ENCODE measurements at places on chromosomes 3 and 15. TPM values are rescaled to one million over a fixed set of nuclear protein-coding genes. Genes with fewer than 3 reads are reported as not detected.

ZPLD1 gene
- total RNA-seq: not detected

RAF1 gene
- total RNA-seq: 68.8 TPM

FBXO40 gene
- total RNA-seq: not detected

SKOR1 gene
- total RNA-seq: 0.21 TPM

STXBP5L gene
- 0.05 TPM for total RNA-seq

OCA2 gene
- 0.13 TPM for total RNA-seq

NPAP1 gene
- total RNA-seq: not detected

POLQ gene
- total RNA-seq: 11.9 TPM

HES1 gene
- total RNA-seq: 28.5 TPM

GRCh38 chr3:47722859-47723258, 58.8 kb downstream of the SMARCC1 start:
- H3K27ac ChIP-seq: no peak overlapping the region
- no peak overlapping the region for H3K4me3 ChIP-seq
- DNase-seq: no peak
- peaks cover 5% of the 10 kb centered on the region for H3K36me3 ChIP-seq
- no peaks in the 10 kb centered on the region for H3K4me1 ChIP-seq
- H3K27me3 ChIP-seq: no peaks in the 10 kb centered on the region

DNA sequence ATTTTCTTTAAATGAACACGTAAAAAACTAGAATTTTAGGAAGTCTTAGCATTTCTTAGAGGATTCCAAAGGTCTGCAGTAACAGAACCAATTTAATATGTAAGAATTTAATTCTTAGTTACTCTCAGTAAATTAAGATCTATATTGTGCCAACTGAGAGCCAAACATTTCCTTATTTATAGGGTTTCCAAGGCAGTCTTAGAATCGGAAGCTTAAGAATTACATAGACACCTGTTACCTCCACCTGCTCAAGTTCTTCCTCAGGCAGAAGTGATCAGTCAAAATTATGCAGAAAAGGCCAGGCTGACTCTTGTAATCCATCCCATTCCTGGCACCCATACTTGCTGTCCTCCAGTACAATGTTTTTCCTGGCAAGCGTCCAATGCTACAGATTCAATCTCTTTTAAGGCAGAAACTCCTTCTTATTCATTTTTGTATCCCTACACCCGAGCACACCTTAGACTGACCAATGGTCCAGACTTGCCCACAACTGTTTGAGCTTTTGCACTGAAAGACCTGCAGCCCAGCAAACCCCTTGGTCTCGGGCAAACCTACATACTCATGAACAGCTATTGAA, 64.3 kb downstream of the NCEH1 start:
- DNase-seq: no peak
- 0 out of 2 replicates have a peak, but pooled peaks cover 4% of the 10 kb centered on the region for H3K36me3 ChIP-seq
- no peaks in the 10 kb centered on the region for H3K27me3 ChIP-seq
- H3K27ac ChIP-seq: no peak overlapping the region

DNA sequence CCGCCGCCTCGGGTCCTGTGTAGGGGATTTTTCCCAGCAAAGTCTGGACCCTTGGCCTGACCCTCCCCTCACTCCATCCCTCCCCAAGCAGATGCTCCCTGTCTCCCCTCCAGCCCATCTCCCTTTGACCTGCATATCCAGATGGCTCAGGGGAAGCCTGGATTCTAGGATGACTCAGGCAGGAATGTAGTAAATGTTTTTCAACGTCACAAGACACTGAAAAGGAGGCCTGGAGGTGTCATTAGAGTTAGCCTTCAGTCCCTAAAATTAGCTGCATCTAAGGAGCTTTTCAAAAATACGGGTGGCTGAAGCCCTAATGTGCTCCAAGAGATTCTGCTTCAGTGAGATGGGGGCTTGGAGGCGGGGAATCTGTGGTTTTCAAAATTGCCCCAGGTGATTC, 7.2 kb downstream of the ACAN start:
- no peak for DNase-seq
- no peaks in the 10 kb centered on the region for H3K36me3 ChIP-seq
- no peak overlapping the region for H3K27ac ChIP-seq

DNA sequence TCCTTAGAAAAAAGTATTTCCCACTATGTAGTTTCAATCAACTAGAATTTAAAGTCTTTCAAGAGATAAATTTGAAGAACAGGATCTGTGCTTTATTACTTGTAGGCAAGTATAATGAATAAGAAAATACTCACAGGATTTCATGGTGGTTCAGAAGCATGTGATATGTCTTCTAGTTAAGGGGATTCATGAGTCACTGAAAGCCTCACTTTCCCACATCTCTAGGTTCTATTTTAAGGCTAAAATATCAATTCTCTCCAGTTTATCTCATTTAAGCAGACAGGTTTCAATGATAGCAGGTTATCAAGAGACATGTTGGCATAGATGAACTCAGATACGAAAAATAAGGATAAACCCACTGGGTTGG, 437.8 kb upstream of the BCHE start:
- DNase-seq: no peak
- H3K4me3 ChIP-seq: no peak overlapping the region
- H3K4me1 ChIP-seq: no peaks in the 10 kb centered on the region
- H3K27ac ChIP-seq: no peak overlapping the region

GRCh38 chr3:41881233-41881821, 80.6 kb downstream of the ULK4 start:
- H3K4me1 ChIP-seq: no peaks in the 10 kb centered on the region
- H3K27me3 ChIP-seq: no peaks in the 10 kb centered on the region
- no peak overlapping the region for H3K4me3 ChIP-seq
- no peak overlapping the region for H3K27ac ChIP-seq
- DNase-seq: peak; percentile 10
- H3K36me3 ChIP-seq: no peaks in the 10 kb centered on the region

DNA sequence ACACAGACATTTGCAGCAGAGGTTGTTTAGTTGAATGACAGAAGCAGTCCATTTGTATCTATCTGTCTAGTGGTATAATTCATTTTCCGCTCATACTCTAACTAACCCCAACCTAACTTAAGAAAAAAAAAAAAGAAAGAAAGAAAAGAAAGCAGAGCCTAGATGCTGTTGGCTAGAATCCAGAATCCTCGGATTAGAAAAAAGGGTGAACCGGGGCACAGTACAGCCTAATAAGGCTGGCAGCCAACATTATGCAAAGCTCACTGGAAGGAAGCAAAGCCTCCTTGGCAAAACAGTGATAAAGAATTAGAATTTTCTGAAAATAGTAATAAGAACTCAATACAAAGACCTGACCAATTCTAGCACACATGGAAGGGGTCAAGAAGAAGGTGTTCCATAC, 640.8 kb downstream of the TUSC7 start:
- no peak overlapping the region for H3K4me3 ChIP-seq
- no peaks in the 10 kb centered on the region for H3K4me1 ChIP-seq
- no peak overlapping the region for H3K27ac ChIP-seq
- no peak for DNase-seq
- no peaks in the 10 kb centered on the region for H3K27me3 ChIP-seq
- H3K36me3 ChIP-seq: no peaks in the 10 kb centered on the region

- DNase-seq: no peak
- H3K4me3 ChIP-seq: no peak overlapping the region
- H3K36me3 ChIP-seq: 0 out of 2 replicates have a peak, but pooled peaks cover under 1% of the 10 kb centered on the region
- H3K27ac ChIP-seq: peak overlapping the region; percentile 48
- no peaks in the 10 kb centered on the region for H3K4me1 ChIP-seq
These were observed 54.2 kb downstream of the ANKRD28 start for GRCh38 chr3:15743587-15744009.

DNA sequence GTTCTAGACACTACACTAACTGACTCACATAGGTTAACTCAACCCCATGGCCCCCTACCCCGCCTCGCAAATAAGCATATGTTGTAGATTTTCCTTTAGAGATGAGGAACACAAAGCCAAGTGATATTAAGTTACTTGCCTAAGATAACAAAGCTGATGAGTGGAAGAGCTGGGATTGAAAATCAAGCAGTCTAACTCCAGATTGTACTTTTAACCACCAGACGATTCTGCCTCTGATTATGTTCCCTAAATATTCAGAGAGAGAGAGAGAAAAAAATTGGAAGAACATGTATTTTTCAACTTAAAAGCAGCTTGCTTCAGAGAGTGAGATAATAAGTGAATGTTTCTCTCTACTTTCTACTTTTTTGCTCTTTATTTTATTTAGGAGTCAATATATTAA, 66.9 kb upstream of the THBS1 start:
- H3K36me3 ChIP-seq: no peaks in the 10 kb centered on the region
- H3K27ac ChIP-seq: no peak overlapping the region
- H3K4me3 ChIP-seq: no peak overlapping the region
- no peaks in the 10 kb centered on the region for H3K4me1 ChIP-seq
- no peaks in the 10 kb centered on the region for H3K27me3 ChIP-seq

- H3K36me3 ChIP-seq: no peaks in the 10 kb centered on the region
- H3K27ac ChIP-seq: no peak overlapping the region
- DNase-seq: no peak
- H3K27me3 ChIP-seq: no peaks in the 10 kb centered on the region
- no peak overlapping the region for H3K4me3 ChIP-seq
These were observed 257.1 kb downstream of the OPA1 start for GRCh38 chr3:193850084-193850619.

DNA sequence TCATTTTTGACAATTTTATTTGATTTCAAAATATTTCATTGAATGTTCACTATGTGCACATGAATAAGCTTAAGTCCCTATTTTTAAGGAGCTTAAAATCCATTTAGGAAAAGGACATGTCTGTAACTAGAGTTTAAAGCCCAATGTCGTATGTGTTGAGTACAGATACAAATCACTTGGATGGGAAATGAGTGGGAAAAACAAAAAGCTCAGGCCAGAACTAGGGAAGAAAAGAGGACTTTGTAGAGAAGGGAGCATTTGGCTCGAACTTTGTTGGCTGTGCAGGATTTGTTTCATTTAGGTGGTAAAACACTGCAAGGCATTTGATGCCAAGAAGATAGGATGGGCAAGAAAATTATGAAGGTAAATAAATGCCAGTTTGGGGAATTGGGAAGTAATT, 653.1 kb upstream of the KCNMB2 start:
- H3K36me3 ChIP-seq: no peaks in the 10 kb centered on the region
- H3K27me3 ChIP-seq: no peaks in the 10 kb centered on the region
- no peaks in the 10 kb centered on the region for H3K4me1 ChIP-seq
- no peak overlapping the region for H3K4me3 ChIP-seq
- no peak for DNase-seq
